Stimulated activated CD4-positive, alpha-beta T cell treated with anti-CD3 and anti-CD28 coated beads, Interleukin-1b, Interleukin-23, amount 100 ng/mL, for 48 hours (primary cell): ENCODE measurements at places on chromosomes 16 and 17.

- no peak for DNase-seq
Measured at GRCh38 chr17:17711641-17712162, 30.4 kb downstream of the RAI1 start.

GRCh38 chr17:18257268-18257981 is 1.1 kb downstream of the FLII start:
- DNase-seq = peak; percentile 21

GRCh38 chr17:68433911-68434508 is 23.3 kb downstream of the WIPI1 start:
- DNase-seq = no peak

DNA sequence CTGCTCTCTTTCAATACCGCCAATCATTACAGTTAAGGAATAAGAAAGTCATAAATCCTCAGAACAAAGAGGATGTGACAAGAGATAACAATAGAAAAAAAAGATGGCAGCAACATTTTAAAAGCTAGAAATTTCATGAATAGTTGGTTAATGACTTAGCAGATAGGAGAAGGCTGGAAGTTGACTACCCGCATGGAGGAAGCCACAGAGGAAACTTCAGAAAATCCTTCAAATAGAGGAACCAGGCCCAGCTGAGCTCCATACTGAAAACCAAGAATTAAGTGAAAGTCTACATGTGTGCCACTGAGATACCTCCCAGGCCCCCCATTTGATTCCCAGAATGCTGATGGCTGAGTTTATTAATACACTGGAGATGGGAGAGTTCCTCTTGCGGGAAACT is 109.3 kb downstream of the GSG1L start:
- no peak for DNase-seq

DNA sequence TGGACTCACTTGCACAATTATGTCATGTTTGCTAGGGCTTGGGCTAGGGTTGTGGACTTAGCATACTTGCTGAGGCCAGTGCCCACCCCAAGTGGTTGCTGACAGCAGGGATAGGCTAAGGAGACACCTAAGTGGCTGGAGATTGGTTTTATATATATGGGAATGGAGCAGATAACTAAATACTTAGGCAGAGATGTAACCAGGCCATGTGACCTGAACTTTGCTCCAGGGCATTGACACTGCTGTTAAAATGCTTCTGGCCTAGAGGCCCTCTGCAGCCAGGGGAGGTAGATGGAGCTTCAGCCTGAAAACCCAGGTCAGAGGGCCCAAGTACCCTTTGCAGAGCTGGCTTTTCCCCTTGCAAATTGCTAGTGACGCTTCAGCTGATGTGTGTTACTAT is 1.4 kb upstream of the ITGB3 start:
- DNase-seq = no peak

DNA sequence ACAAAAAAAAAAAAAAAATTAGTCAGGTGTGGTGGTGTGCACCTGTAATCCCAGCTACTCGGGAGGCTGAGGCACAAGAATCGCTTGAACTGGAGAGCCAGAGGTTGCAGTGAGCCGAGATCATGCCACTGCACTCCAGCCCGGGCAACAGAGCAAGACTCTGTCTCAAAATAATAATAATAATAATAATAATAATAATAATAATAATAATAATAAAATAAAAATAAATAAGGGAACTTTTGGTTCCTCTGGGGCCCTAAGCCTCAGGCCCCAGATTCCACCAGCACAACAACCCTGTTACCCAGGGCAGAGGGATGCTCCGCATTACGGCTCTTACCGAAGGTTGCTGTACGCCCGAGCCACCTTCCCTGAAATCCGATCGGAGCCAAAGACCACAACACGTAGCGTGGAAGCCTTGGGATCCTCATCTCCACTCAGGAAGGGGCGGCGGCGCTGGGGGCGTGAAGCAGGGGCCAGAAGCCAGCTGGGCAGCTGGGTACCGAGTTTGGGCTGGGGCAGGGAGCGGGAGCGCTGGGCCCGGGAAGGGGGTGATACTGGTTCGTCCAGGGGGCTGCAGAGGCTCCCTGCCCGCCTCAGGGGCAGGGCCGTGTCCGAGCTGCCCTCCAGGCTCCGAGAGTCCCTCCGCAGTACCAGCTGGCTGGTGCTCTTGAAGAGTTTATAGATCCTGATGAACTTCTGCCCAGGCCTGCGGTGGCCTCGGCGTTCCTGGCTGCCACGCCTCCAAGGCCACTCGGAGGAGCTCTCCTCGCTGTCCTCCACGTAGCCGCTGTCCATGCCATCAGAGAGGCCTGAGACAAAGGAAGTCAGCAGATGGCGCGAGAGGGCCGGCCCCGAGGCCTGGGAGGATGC is 20.6 kb upstream of the PIK3R6 start:
- DNase-seq = no peak

GRCh38 chr16:67277294-67277998 is 1.9 kb upstream of the PLEKHG4 start:
- DNase-seq = peak; percentile 30

- no peak for DNase-seq
Measured at GRCh38 chr16:4016005-4016352, 100.3 kb downstream of the ADCY9 start.

- no peak for DNase-seq
Measured at GRCh38 chr17:10268005-10268404, 69.6 kb upstream of the GAS7 start.

GRCh38 chr17:31570951-31571892 is 179.7 kb downstream of the RAB11FIP4 start:
- DNase-seq = no peak

DNA sequence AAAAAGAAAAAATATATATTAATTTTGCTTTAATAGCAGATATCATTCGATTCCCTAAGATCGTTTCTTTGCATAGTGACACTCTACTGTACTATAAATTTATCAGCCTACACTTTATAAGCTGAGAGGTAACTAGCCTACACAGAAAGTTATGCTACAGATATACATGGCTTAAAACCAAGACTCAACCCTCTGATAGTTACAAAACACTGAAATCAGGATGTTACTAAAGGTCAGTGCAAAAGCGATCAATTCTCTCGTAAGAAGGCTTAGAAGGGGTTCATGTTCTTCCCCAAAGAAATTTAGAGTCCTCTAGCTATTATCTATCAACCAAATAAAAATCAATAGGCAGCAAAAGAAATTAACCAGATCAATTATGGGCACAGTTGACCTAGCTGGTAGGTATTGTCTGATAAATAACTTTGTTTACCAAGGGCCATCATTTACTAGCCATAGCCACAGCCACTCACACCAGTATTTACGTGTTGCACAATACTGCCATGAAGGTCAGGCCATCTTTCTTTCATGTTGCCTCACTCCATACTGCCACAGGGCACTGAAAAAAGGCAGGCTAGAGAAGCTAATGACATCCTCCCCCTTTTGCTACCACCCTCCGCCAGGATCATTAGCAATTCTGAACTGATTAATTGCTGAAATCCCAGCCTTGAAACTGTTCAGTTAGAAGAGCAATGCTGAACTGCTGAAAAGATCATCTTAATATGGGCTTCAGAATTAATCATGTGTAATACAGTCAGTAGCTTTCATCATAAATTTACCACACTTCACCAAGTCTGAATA is 43.7 kb downstream of the RND2 start:
- DNase-seq = no peak

DNA sequence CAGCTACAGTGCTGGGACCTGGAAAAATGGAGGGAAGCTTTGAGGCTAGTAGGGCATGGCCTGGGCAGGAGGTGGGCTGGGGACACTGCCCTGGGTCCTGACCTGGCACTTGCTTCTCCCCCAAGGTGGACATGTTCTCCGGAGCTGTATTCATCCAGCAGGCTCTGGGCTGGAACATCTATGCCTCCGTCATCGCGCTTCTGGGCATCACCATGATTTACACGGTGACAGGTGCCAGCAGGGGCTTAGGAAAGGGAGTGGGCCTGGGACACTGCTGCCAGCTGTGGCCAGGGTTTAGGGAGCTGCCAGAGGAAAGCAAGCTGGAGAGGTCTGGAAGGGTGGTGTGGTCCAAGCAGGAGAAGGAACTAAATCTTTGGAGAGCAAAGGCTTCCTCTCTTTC is 3.1 kb downstream of the SLC5A2 start:
- DNase-seq = no peak

GRCh38 chr16:19113577-19114358 is at the start of gene ITPRIPL2:
TSS of gene ITPRIPL2 (plus strand) at chr16:19113964. CDS start at chr16:19114462, 498 bp downstream.
- no peak for DNase-seq

- no peak for DNase-seq
Measured at GRCh38 chr17:70037498-70037897, 37.5 kb upstream of the KCNJ16 start.

DNA sequence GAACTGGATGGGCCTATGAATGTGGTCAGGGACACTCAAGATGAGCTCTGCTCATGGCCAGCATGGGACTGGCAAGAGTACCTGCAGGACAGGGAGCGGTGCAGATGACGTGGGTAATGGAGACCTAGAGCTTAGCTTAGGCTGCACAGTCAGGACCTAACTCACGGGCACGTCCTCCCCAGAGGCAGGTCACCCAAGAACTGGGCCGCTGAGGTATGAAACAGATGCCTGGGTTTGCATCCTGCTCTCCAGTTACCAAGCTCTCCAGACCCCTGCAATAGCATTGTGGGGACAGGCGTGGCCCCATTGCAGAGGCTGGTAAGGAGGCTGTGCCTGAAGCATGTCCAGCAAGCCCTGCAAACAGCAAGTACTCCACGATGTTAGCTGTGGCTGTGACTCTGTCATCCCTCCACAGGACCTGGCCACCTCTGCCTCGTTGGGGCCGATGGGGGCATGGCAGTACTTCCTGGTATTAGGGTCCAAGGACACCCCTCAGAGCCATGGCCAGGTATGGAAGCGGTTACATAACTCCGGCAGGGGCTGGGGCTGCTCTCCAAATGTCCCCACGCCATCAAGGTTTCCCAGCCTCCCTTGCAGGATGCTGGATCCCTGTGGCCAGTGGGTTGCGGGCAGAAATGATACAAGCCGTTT is 37.5 kb upstream of the RBFOX3 start:
- no peak for DNase-seq

- no peak for DNase-seq
Measured at GRCh38 chr16:4092547-4093265, 23.5 kb downstream of the ADCY9 start.

- peak; percentile 70 for DNase-seq
Measured at GRCh38 chr17:61410141-61411010, 10.7 kb downstream of the TBX2 start.

DNA sequence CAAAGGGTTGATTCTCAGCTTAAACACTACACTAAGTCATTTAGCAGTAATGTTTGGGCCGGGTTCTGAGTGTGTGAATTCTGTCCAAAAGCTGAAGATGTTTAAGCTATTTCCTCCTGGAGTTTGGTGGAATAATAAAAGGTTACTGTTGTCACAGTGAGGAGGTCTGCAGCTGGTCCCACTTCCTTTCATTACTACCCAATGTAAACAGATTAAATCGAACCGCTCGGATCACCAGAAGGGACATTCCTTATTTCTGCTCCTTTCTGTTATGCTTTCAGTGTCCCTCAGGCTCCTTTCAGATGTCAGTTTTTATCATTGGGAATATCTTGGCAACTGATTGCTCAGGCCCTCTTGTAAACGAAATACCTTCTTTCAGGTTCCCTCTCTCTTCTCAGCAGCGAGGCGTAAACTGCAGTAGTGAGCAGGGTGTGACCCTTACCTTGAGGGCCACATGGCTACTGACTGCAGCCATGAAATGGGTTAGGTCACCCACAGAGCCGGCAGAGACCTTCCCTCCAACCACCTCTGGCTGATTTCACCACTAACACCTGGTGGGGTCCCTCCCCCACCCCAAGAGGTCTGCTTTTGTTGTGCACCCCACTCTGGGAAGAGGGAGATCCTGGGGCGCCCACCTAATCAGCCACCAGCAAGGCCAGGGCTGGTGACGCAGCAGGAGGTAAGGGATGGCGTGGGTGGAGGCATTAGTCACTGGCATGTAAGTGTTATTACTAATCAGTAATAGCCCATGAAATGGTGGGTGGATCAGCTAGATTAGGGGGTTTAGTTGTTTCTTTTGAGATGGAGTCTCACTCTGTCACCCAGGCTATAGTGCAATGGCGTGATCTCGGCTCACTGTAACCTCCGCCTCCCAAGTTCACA is 117.6 kb downstream of the VPS53 start:
- peak; percentile 30 for DNase-seq

DNA sequence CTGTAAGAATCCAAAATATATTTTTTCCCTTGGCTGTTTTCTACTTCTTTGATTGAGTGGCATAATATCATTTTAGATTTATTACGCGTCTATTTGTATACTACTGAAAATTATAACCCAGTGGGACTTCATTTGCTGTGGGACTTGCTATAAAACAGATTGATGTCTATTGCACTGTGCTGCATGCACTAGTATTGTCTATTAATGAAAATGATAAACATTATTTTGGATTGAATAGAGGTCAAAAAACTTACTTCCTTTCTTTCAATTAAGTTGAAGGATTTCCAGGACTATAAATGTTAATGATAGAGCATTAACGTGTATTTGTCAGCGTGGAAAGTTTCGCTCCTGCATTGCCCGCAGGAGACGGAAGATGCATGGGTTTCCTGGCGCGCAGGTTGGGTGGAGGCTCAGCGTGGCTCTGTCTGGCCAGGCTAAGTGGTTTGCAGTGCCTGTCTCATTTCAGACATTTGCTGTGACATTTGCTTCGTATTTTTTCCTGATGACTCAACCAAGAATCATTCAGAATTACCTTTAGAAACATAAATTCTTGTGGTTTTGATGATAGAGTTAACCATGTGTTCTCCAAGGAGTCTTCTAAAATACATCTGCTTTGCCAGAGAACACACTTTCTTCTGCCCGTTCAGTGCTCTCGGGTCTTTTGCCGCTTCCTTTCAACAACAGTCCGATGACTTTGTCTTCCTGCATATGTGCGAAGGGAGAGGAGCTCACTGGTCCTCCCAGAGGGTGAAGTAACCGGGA is 216.7 kb downstream of the RPTOR start:
- DNase-seq = peak; percentile 83

DNA sequence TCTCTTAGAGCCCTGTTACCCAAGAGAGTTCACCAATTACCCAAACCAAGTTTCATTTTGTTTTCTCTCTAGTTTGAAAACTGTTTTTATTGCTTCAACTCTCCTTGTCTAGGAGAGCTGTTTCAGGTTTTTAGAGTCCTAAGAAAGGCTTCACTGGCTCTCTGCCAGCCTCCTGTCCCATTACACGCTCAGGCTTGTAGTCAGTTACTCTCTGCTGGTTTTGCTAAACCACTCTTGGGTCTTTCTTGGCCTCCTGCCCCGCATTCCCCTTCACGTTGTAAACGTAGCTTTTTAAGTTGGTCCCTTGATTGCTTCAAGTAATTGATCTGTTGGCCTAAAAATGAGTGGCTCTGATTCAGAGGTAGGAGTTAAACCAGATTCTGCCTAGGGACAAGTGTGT is 529.1 kb downstream of the MAF start:
- DNase-seq = no peak

- no peak for DNase-seq
Measured at GRCh38 chr17:8681170-8681949, 50.8 kb upstream of the MYH10 start.

GRCh38 chr16:3027983-3028715 is 4.3 kb downstream of the THOC6 start:
- DNase-seq = peak; percentile 88
